ENCODE measurements at places on chromosomes 6 and 20. TPM values are rescaled to one million over a fixed set of nuclear protein-coding genes. Genes with fewer than 3 reads are reported as not detected.

DNA sequence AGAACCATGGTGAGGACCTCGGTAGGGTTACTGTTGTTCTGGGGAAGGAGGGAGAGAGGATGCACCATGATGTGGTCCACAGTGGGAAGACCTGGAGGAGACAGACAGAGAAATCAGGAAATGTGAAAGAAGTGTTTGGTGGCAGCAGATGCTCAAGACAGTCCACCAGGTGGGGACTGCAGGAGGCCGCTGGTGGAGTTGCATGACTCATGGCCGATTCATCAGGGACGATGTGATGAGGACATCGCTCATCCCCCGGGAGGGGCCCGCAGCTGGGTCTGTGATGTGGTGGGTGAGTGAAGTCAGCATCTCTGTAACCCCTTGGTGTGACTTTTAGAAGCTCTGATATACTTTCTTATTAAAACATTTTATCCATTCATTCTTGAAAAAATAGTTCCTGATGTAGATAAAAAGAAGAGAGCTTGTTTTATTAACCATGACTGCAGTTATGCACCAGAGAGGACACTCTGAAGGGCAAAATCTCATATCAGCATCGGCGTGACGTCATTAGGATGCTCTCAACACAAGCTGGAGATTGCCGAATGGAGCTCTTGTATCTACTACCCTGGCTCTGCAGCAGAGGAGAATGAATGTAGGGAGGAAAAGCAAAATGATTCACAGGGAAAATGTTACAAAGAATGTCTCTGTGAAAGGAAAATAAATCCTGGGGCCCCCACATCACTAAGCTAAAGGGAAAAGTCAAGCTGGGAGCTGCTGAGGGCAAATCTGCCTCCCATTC is 71.2 kb downstream of the RAMACL start:
- no peak for DNase-seq

GRCh38 chr6:118468682-118469465 is 79.2 kb upstream of the PLN start:
- DNase-seq = no peak

GRCh38 chr20:7673841-7674240 is 266.4 kb downstream of the HAO1 start:
- no peak for DNase-seq

Gene KIF13A
- 57.7 TPM for total RNA-seq

All from ureter (tissue), 1 donor.